RPMI7951 (cell line): ENCODE measurements at places on chromosomes 6 and 20. TPM values are rescaled to one million over a fixed set of nuclear protein-coding genes. Genes with fewer than 3 reads are reported as not detected.

- DNase-seq = no peak
Observed at GRCh38 chr6:55450005-55450404, 122.7 kb downstream of the GFRAL start.

The CPXM1 gene
- total RNA-seq = not detected in 2 replicates

DNA sequence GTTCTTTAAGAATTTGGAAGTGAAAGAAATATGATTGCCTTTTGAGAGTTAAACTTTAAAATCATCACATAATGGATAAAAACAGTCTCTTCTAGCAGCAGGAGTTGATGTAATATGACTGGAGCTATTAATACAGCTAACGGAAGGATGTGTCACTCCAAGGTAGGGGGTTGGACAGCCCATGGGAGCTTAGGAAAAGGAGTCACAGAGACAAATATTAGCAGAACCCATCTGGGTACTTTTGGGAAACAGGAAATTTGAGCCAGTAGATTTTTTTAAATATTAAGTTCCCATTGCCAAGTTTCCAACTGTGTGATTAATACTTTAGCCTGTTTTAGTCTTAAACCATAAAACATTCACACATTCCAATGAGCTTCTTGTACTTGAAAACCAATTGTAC lies 164.7 kb upstream of the RIMS1 start:
- no peak for DNase-seq

- DNase-seq = no peak
Observed at GRCh38 chr6:52335576-52335975, 26.4 kb upstream of the PAQR8 start.

- DNase-seq = peak; percentile 26
Observed at GRCh38 chr20:43459022-43459942, 1.6 kb downstream of the SRSF6 start.
